Stimulated activated CD4-positive, alpha-beta T cell treated with anti-CD3 and anti-CD28 coated beads, Interleukin-15, amount 100 ng/mL, for 1 hour (primary cell): ENCODE measurements at places on chromosomes 6 and 20.

DNA sequence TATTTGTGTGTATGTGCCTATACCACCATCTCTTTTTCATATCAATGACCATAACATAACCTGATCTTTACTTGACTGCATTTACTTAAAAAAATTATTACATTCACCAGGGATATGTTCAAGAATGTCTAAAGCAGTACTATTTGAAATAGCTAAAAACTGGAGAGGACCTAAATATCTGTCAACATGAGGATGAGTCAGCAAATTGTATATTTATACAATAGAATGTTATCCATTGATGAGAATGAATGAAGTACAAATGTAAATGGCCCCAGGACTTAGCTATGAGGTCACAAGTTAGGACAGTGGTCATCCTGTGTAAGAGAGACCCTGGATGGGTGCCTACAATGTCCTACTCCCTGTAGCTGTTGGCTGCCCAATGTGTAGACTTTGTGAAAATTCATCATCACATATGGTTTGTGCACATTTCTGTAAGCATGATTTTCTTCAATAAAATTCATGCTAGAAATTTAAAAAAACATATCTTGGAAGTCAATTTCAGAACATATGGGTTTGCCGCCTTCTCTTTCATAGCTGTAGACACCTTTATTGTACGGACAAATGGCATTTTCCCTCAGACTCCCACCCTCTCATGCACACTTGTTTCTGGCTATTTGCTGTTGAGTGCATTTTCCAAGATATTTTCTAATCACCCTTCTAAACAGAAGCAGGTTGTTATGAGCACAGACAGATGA, 202.4 kb downstream of the CDH26 start:
- no peak for DNase-seq

GRCh38 chr20:35122756-35123405, 24.3 kb downstream of the EDEM2 start:
- DNase-seq, result no peak

- DNase-seq, result no peak
These were observed 79.6 kb downstream of the IPCEF1 start for GRCh38 chr6:154276810-154277628.

DNA sequence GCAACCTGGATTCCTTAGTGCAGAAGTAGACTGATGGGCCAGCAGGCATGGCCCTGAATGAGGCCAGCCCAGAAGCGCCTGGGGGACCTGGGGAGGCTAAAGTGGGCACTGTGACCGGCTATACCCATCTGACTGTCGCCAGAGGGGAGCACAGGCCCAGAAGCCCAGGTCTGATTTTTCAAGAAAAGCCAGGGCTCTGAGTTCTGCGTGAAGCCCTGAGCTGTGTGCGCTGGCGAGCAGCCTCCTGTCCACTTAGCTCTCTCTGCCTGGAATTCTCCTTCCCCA, 111.7 kb downstream of the SULF2 start:
- no peak for DNase-seq

GRCh38 chr20:53824779-53825178, 231.1 kb upstream of the ZNF217 start:
- DNase-seq, result no peak

GRCh38 chr6:22322103-22323030, 25.5 kb upstream of the PRL start:
- DNase-seq, result no peak

DNA sequence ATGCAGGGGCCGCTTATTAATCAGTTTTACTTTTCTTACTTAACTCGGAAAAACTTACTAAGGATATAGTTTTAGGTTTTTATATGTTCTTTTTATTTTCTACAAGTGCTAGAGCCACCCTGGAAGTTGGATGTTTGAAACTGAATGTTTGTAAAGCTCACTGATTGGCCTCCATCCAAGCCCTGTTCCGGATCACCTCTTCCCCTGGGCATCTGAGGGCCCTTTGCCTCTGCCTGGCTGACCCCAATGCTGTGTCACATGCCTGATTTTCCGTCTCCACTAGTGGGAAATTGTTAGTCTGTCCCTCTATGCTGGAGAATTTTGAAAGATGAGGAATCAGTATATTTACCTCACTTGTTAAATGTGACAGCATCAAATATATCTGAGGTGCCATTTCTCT, 79.3 kb downstream of the SLC35F1 start:
- DNase-seq, result no peak

DNA sequence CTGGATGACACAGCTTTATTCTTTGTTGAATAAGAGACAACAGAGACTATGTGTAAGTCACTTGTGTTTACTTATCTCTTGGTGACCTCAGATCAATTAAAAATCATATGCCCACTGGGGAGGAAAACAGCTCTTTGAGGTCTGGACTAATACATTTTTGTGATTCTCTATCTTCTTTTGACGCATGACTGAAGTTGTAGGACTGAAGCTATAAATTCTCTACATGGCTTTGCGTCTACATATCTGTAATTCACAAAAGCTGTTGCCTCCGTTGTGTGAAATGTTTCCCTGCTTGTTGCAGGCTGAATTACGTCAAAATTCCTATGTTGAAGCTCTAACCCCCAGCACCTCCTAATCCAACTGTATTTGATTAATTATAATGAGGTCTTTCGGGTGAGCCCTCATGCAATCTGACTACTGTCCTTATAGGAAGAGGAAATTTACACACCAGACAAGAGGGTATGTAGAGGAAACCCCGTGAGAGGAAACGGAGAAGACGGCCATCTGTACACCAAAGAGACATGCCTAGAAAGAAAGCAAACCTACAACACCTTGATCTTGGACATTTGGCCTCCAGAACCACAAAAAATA, 481.6 kb downstream of the PRKN start:
- no peak for DNase-seq

DNA sequence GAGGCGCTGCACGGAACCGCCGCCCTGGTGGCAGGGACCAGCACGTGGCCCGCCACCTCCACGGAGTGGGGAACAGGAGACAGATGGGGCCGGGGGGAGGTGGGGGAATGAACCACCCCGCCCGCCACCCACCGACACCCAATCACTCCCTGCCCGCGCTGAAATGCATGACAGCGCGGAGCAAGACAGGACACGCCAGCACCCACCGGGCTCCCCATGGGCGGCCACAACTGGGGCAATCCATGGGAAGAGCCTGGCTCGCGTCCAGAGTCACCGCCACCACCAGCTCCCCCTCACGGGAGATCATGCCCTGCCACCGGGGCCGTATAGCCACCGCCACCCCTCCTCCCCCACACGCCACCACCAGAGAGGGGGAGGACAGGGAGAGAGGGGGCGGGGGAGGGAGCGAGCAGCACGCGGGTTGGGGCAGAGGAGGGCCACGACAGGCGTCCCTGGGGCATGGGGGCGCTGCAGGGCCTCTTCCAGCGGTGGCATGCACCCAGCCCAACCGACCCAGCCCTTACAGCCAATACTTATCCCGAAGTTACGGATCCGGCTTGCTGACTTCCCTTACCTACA, 744.3 kb upstream of the DEFB115 start:
- DNase-seq, result no peak

DNA sequence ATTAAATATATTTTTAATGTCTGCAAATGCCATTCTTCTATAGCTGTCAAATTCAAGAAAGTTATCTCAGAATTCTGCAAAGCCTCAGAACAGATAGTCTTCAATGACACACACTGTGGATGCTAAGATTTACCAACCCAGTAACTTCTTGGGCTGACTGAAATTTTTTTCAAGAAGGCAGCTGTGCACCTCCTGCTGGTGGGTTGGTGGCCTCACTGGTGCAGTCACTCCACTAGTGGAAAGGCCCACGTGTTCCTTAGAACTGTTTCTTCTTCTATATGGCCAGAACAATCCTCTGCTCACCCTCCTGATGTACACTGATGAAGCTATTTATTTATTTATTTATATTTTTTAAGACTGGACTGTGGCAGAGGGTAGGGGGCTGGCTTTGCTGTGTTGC, 28.1 kb upstream of the MTCL3 start:
- DNase-seq, result peak; percentile 1

- DNase-seq, result no peak
These were observed 24.4 kb downstream of the GNAS-AS1 start for GRCh38 chr20:58826271-58826670.

- no peak for DNase-seq
These were observed 19.0 kb downstream of the SMAP1 start for GRCh38 chr6:70686548-70687133.

GRCh38 chr6:170244721-170245474, 46.0 kb downstream of the DLL1 start:
- no peak for DNase-seq

DNA sequence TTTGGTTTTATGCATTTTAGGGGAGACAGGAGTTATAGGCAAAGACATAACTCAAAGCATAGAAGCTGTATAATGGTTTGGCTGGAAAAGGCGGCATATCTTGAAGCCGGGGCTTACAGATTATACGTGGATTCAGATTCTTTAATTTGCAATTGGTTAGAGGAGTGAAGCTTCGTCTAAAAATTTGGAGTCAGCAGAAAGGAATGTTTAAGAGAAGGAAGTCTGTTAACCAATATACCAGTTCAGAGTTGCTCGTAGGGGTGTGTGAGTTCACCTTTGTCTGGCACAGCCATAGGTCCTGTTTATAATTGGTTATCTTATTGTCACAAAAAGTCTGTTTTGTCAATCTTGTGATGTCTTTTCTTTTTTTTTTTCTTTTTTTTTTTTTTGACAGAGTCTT, 8.9 kb downstream of the ARHGAP40 start:
- DNase-seq, result no peak

DNA sequence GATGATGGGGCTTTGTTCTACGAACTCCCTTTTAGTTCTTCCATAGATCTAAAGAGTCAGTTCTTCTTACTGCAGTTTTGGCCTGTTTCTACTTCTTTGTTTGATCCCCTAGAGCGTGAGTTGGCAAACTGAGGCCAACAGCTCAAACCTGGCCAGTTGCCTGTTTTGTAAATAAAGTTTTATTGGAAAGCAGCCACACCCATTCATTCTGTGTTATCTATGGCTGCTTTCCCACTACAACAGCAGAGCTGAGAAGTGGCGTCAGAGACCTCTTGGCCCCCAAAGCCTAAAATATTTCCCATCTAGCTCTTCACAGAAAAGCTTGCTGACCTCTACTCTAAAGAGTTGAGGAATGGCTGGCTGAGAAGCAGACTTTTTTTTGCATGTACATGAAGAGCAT, 52.2 kb downstream of the EYA2 start:
- DNase-seq, result no peak

- DNase-seq, result no peak
These were observed 139.0 kb downstream of the MTHFD1L start for GRCh38 chr6:151004383-151005024.

- no peak for DNase-seq
These were observed 3.7 kb upstream of the KAT14 start for GRCh38 chr20:18133962-18134361.

GRCh38 chr6:106626485-106626884, 2.8 kb downstream of the RTN4IP1 start:
- no peak for DNase-seq

GRCh38 chr6:16953905-16954304, 147.9 kb upstream of the STMND1 start:
- no peak for DNase-seq

DNA sequence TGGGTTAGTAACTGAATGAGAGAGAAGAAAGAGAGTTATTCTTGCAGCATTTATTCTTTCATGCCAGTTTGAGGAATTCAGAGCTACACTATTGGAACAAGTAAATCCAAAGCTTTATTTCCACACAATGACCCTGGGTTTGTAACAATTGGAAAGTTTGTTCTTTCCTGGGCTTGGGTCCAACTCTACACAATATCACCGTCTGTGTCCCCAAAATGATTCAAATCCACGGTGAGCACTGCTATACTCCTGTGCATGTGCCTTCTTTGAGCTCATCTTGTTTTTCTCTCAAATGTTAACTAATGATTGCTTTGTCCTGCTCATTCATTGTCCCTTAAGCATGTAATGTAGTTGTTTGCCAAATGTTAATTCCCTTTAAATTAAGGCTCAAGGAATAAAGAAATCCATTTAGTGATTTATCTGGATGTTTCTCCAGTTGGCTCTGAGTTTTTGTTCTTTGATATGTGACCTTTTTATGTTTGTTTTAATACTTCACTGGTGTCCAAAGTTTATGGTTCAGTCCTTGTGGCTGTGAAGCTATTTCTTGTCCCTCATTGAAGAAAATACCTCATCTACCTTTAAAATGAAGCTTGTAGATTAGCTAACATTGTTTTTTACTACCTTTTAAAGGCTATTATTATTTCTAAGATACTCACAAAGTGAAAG, 20.5 kb upstream of the CRISP3 start:
- DNase-seq, result no peak

- DNase-seq, result no peak
These were observed 868.3 kb downstream of the EYS start for GRCh38 chr6:64838726-64839125.

DNA sequence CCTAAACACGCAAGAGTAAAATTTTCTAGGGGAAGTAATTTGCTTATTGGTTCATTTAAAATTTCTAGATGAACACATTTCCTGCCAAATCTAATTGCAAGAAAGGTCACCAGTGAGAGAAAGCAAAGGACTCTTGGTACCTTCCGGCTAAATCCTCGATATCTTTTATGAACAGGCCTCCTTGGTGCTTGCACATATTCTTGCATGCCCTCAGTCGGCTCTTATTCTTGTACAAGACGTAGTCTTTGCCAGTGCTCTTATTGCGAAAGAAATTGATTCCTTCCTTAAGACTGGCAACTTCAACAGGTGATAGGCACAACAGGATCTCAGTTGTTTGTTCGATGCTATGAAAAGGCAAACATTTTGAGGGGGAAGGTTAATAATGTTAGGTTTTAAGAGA, 141.7 kb upstream of the CARMIL1 start:
- no peak for DNase-seq

GRCh38 chr6:80528115-80528514, 421.6 kb downstream of the BCKDHB start:
- DNase-seq, result no peak

GRCh38 chr6:107644513-107644912, 154.6 kb downstream of the SOBP start:
- no peak for DNase-seq

DNA sequence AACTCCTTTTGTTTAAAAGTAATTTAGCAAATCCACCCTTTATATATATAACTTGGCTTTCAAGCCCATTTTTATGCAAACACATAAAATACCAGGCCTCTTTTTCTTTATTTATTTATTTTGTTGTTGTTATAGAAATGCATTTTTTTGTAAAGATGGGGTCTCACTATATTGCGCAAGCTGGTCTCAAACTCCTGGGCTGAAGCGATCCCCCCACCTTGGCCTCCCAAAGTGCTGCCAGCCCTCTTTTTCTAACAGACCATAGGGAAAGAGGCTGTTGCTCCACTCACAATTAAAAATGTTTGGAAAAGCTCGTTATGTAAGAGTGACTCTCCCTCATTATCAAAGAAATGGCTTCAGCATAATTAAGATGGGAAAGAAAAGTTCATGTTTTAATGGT, 440.9 kb downstream of the HACE1 start:
- no peak for DNase-seq

- no peak for DNase-seq
These were observed 28.8 kb downstream of the HBS1L start for GRCh38 chr6:135025775-135026174.
